ENCODE measurements at places on chromosomes 4 and X. TPM values are rescaled to one million over a fixed set of nuclear protein-coding genes. Genes with fewer than 3 reads are reported as not detected.

- no peak for DNase-seq
Measured at GRCh38 chr4:144902614-144903013, 195.4 kb downstream of the ANAPC10 start.

PCDH10 gene
- total RNA-seq, result not detected

- no peak for DNase-seq
Measured at GRCh38 chr4:88522702-88523324, 763 bp downstream of the PYURF start.

GRCh38 chr4:82899374-82900065 lies 1.0 kb upstream of the THAP9 start:
- no peak for DNase-seq

- no peak for DNase-seq
Measured at GRCh38 chr4:86706923-86707597, 112.9 kb downstream of the PTPN13 start.

Measured in Caco-2 (cell line).